ENCODE measurements at places on chromosomes 16 and 17. TPM values are rescaled to one million over a fixed set of nuclear protein-coding genes. Genes with fewer than 3 reads are reported as not detected.

The PTGES3L gene
- polyA plus RNA-seq: 0.73 TPM

The FGF11 gene
- polyA plus RNA-seq: 3.8 TPM

The RAMP2 gene
- 62.3 TPM for polyA plus RNA-seq

The TLCD1 gene
- polyA plus RNA-seq: 26.6 TPM

The NIP7 gene
- 20.9 TPM for polyA plus RNA-seq

The LRRC3C gene
- not detected for polyA plus RNA-seq

DNA sequence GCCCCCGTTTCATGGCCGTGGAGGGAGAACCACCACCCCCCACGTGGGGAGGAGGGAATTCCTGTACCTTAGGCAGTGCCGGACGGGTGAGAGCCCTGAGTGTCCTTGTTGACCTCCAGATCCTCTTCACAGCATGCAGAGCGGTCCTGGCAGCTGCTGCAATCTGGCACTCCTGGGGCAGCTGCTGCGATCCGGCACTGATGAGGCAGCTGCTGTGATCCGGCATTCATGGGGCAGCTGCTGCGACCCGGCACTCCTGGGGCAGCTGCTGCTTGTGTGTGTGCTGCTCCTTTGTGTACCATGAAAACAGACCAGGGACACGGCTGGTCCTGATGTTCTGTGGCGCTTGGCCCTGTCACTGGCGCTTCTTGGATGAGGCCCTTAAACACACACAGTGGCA lies 12.8 kb downstream of the ZNF778 start:
- H3K27ac ChIP-seq: no peak overlapping the region
- no peaks in the 10 kb centered on the region for H3K4me1 ChIP-seq
- H3K4me3 ChIP-seq: no peak overlapping the region
- peaks cover 11% of the 10 kb centered on the region for H3K36me3 ChIP-seq
- H3K27me3 ChIP-seq: no peaks in the 10 kb centered on the region

GRCh38 chr16:7839568-7839967 lies 506.9 kb downstream of the RBFOX1 start:
- no peaks in the 10 kb centered on the region for H3K36me3 ChIP-seq
- no peak overlapping the region for H3K27ac ChIP-seq
- no peaks in the 10 kb centered on the region for H3K27me3 ChIP-seq
- H3K4me1 ChIP-seq: no peaks in the 10 kb centered on the region
- DNase-seq: peak; percentile 20
- H3K4me3 ChIP-seq: no peak overlapping the region

GRCh38 chr17:22703786-22704441 lies 1011.6 kb downstream of the KCNJ18 start:
- no peak for DNase-seq
- no peak overlapping the region for H3K27ac ChIP-seq
- H3K4me1 ChIP-seq: no peaks in the 10 kb centered on the region
- H3K36me3 ChIP-seq: no peaks in the 10 kb centered on the region

GRCh38 chr17:29661213-29661612 lies 38.5 kb upstream of the CORO6 start:
- no peak overlapping the region for H3K27ac ChIP-seq
- H3K27me3 ChIP-seq: no peaks in the 10 kb centered on the region
- no peak overlapping the region for H3K4me3 ChIP-seq
- no peak for DNase-seq
- H3K36me3 ChIP-seq: no peaks in the 10 kb centered on the region
- peaks cover 6% of the 10 kb centered on the region for H3K4me1 ChIP-seq

DNA sequence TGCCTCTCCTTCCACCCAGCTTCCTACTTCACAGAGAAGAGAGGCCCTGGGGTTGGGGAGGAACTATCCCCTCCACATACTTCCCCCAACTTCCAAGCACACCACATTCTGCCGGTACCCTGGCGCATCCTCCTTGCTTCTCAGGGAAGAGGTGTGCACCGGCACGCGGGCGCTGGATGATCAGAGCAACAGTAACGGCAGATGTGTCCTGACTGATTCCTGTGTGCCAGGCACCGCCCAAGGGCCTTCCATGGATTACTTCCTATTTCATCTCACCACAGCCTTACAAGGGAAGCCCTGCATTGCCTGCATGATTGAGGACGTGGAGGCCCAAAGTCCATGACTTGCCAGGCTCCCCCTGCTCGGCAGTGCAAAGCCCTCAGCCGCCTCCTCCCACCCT lies 21.1 kb upstream of the MLKL start:
- DNase-seq: no peak
- no peak overlapping the region for H3K27ac ChIP-seq
- no peaks in the 10 kb centered on the region for H3K4me1 ChIP-seq
- no peaks in the 10 kb centered on the region for H3K27me3 ChIP-seq
- H3K36me3 ChIP-seq: no peaks in the 10 kb centered on the region

GRCh38 chr17:81719410-81720266 lies 7.6 kb downstream of the SLC25A10 start:
- no peak overlapping the region for H3K27ac ChIP-seq
- no peak for DNase-seq
- H3K4me1 ChIP-seq: no peaks in the 10 kb centered on the region
- H3K36me3 ChIP-seq: no peaks in the 10 kb centered on the region

- H3K4me3 ChIP-seq: no peak overlapping the region
- no peaks in the 10 kb centered on the region for H3K27me3 ChIP-seq
- H3K36me3 ChIP-seq: no peaks in the 10 kb centered on the region
- no peaks in the 10 kb centered on the region for H3K4me1 ChIP-seq
- no peak overlapping the region for H3K27ac ChIP-seq
These were observed 38.3 kb upstream of the NAT9 start for GRCh38 chr17:74814453-74814852.

DNA sequence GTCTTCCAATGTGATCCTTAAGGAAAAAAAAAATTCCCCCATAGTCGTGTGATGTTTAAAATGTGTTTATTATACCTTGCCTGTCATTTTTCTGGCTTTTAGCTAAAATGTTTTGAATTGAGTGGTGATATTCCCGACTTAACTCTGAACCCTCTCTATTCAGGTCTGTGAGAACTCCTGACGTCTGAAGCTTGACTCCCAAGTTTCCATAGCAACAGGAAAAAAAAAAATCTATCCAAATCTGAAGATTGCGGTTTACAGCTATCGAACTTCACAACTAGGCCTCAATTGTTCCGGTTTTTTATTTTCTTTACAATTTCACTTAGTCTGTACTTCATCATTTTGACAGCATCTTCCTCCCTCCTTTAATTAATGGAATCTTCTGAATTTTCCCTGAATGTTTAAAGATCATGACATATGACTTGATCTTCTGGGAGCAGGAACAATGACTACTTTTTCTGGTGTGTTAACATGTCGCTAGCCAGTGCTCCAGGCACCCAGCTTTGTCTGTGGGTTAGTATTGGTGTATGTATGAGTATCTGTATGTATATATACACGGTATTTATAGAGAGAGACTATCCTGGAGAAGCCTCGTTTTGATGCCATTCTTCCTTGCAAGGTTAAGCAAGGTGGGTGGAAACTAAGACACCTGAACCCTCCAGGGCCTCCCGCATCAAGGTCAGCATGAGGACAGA lies 12.8 kb upstream of the HSBP1 start:
- no peak for DNase-seq
- H3K27ac ChIP-seq: no peak overlapping the region
- H3K4me3 ChIP-seq: no peak overlapping the region
- H3K4me1 ChIP-seq: no peaks in the 10 kb centered on the region

DNA sequence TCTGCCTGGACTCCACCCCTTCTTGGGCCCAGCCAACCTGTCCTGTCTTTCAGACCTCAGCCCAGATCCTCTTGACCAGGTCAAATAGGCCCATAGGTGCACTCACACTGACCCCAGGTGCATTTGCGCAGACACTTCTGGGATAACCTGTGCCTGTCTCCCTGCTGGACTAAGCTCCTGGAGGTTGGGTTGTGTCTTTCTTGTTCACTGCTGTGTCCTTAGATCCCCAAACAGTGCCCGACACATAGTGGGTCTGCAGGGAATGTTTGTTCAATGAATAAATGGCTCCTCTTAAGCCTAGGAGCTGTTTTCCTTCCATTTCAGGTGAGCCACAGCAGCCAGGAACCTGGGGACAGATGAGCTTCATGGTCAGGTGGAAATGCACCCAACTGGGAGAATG lies 48.9 kb downstream of the NLRP1 start:
- H3K36me3 ChIP-seq: no peaks in the 10 kb centered on the region
- no peak overlapping the region for H3K27ac ChIP-seq
- no peak overlapping the region for H3K4me3 ChIP-seq
- no peak for DNase-seq
- no peaks in the 10 kb centered on the region for H3K4me1 ChIP-seq

DNA sequence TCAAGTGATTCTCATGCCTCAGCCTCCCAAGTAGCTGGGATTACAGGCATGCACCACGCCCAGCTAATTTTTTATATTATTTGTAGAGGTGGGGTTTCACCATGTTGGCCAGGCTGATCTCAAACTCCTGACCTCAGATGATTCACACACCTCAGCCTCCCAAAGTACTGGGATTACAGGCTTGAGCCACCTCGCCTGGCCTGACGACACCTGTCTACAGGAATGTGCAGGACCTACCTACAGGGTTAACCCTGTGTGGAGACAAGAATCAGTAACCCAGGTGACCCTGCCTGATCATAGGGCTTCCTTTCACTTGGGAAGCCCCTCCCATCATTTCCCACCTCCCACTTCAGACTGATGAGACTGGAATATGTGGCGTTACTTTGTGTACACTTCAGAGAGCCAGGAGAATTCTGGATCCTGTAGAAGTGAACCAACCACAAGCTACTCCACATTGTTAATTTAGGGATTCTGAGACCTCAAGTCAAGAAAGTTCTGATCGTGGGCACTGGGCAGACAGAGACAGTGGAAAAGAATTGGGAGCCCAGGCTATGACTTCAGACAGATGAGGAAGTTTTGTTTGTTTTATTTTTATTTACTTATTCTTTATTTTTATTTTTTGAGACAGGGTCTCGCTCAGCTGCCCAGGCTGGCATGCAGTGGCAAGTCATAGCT lies 5.7 kb upstream of the MILR1 start:
- no peaks in the 10 kb centered on the region for H3K36me3 ChIP-seq
- H3K27ac ChIP-seq: no peak overlapping the region
- no peaks in the 10 kb centered on the region for H3K27me3 ChIP-seq
- no peak overlapping the region for H3K4me3 ChIP-seq
- no peaks in the 10 kb centered on the region for H3K4me1 ChIP-seq

GRCh38 chr16:31388535-31388934 lies 4.6 kb upstream of the ITGAD start:
- no peak overlapping the region for H3K27ac ChIP-seq
- DNase-seq: no peak
- no peaks in the 10 kb centered on the region for H3K4me1 ChIP-seq
- H3K27me3 ChIP-seq: no peaks in the 10 kb centered on the region

DNA sequence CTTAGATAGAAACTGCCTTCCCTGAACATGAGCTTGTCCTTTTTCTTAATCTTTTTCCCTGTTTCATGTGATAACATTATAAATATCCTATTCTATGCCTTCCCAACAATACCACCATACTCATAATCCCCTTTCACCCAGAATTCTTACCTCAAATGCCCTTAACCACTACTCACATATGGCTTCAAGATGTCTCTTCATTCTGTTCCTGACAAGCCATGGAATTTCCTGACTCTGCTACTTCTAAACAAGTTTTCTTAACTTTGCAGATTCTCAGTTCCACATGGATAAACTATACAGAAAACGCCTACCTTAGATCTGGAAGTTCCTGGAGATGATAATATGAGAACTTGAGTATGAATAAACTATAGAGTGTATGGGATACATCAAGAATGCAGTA lies 1217.8 kb downstream of the CDH8 start:
- H3K36me3 ChIP-seq: no peaks in the 10 kb centered on the region
- no peak for DNase-seq
- no peaks in the 10 kb centered on the region for H3K4me1 ChIP-seq
- H3K4me3 ChIP-seq: no peak overlapping the region

GRCh38 chr17:78990349-78991016 lies 10.8 kb upstream of the LGALS3BP start:
- no peaks in the 10 kb centered on the region for H3K27me3 ChIP-seq
- H3K4me3 ChIP-seq: no peak overlapping the region
- no peak for DNase-seq
- H3K36me3 ChIP-seq: no peaks in the 10 kb centered on the region
- no peak overlapping the region for H3K27ac ChIP-seq

DNA sequence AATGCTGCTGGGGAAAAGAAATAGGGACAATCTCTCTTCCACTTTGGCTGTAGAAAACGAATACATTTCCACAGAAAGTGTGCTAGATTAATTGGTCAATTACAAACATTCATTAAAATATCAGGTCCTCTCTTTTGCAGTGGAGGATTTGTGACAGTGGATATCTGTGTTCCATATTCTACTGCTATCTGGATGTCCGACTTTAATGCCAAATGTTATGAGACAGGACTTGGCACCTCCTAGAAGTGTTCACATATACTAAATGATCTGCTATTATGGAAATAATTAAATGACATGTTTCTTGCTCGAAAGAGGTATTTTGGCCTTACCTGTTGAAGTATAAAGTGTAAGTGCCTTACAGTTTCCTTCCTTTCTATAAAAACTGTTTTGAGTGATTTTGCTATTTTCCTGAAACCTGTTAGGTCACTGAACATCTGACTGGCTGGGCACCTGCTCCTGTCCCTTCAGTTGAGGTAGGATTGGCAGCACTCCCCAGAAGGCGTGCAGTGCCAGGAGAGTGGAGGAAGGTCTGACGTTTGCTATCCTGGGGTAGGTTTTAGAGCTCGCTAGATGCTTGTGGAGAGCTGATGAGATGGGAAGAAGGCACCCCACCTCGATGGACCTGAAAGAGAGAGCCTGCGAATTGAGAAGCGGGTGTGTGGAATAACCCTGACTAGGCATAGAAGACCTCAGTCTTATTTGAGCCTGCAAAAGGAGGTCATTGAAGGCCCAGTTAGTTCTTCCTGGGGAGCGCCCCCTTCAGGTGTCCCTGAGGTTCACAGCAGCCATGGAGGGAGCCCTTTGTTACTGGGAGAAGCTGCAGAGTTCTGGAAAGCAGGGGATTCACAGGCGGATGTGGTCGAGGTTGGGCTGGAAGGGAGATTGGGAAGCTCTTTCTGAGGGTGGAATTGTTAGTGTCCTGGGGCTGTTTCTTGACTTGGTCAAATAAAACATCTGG lies 159.4 kb upstream of the ZNF267 start:
- peak overlapping the region; percentile 97 for H3K27ac ChIP-seq
- no peaks in the 10 kb centered on the region for H3K36me3 ChIP-seq
- H3K27me3 ChIP-seq: no peaks in the 10 kb centered on the region
- peaks cover 11% of the 10 kb centered on the region for H3K4me1 ChIP-seq
- DNase-seq: no peak

DNA sequence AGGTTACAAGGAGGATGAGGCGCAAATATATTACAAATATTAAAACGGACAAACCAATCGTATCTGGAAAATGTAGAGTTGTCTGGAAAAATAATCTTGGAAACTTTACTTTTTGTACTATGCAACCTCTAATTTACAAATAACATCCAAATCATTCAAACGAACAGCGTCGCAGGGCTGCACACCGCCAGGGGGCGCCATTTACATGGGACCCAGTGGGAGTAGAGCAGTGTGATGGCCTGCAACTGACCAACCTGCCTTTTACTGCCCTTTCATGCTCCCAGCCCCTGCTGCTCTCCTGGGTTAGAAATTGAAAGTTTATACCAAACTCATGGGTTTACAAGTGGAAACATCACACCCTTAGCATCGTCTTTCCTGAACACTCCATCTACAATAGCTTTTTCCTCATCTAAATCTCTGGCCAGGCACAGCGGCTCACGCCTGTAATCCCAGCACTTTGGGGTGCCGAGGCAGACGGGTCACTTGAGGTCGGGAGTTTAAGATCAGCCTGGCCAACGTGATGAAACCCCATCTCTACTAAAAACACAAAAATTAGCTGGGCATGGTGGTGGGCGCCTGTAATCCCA lies 10.0 kb downstream of the PITPNC1 start:
- no peaks in the 10 kb centered on the region for H3K27me3 ChIP-seq
- no peak overlapping the region for H3K27ac ChIP-seq
- H3K4me1 ChIP-seq: peaks cover 14% of the 10 kb centered on the region
- H3K4me3 ChIP-seq: no peak overlapping the region
- DNase-seq: peak; percentile 56

GRCh38 chr16:64017796-64018195 lies 1104.1 kb downstream of the CDH11 start:
- H3K4me1 ChIP-seq: peaks cover 4% of the 10 kb centered on the region
- no peaks in the 10 kb centered on the region for H3K27me3 ChIP-seq
- no peak overlapping the region for H3K27ac ChIP-seq
- no peak for DNase-seq

Measured in hepatocyte (in vitro differentiated cells).